ENCODE measurements at places on chromosomes 12 and 14. TPM values are rescaled to one million over a fixed set of nuclear protein-coding genes. Genes with fewer than 3 reads are reported as not detected.

DNA sequence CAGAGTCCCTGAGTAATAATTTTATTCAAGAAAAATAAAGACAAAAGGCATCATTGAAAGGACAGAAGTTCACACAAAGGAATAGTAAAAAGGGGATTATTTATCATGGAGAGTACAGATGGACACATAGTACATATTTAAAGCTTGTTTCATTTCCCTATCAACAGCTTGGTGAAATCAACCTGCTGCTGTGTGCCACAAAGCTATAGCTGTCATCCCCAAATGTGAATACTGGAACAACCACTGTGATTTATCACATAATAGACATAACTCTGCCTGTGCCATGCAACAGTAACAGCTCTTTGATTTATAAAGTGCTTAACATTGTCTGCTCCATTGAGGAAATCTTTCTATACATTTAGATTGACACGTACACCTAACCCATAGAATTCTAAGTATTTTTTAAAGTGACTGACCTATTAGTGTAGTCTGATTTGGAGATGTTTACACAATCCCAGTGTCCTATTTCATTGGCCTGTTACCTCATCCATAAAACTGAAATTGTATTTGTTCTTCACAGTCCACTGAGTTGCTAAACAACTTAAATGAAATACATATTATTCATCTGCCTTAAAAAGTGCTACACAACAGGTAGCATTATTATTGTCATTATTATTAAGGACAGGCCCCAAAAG, 3.3 kb downstream of the NEMF start:
- no peak for DNase-seq

Gene ST8SIA1
- not detected for total RNA-seq

GRCh38 chr12:93657071-93657470, 20.1 kb upstream of the CRADD start:
- no peak for DNase-seq

Gene ANO2
- total RNA-seq = 4.2 TPM

GRCh38 chr14:53473480-53473879, 320.4 kb upstream of the DDHD1 start:
- no peak for DNase-seq

Gene PHC1
- total RNA-seq = 558 TPM

Gene HOXC6
- not detected for total RNA-seq

Gene SLC17A8
- total RNA-seq = not detected

Gene PRB2
- not detected for total RNA-seq

DNA sequence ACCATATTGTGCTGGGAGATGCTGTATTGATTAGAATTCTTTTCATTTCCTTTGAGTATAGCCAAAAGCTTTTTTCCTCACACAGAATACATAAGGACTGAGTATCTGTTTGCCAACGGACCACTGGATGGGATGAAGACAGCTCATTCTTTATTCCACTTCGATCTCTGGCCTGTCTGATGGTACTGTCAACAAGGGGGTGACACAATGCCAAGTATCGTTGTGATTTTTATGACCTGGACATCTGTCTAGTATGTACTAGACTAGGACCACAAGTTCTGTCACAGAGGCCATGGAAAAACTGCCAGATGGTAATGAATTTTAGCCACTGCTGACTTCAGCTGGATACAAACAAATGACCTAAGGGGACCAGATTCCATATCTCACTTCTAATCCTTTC, 502.7 kb downstream of the SOX5 start:
- DNase-seq = no peak

Gene LTB4R
- total RNA-seq = 9.2 TPM

Gene COA8
- 43.2 TPM for total RNA-seq

Gene VASH1
- total RNA-seq = 5.8 TPM

Gene TRPV4
- total RNA-seq = 4.9 TPM

DNA sequence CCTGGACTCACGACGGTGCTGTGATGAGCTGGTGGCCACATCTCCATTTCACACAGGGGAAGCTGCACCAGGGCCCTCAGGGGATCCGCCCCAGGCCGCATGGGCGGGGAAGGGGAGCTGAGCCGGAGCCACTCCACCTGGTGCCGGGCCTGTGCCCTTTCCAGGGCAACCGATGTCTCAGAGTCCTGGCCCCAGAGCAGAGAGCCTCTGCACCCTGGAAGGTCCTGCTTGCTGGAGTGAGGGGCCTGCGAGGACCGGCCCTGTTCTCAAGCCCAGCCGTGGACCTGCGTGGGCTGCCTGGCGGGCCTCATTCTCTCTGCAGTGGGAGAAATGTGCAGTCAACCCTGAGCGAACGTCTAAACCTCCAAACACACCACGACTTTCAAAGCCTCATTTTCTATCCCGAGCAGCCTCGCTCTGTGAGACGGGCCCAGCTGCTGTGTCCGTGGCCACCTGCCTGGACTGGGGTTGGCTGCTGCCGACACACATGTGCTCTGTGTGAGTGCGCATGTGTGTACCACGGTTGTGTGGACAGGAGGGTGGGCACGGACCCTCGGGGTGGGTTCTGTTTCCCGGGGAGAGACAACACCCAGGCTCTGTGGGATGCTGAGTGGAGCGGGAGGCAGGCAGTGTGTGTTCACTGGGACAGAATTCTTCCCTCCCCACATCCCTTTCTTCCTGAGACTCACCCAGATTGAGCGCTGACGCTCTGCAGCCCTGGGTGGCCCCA, 163.5 kb downstream of the KIF26A start:
- no peak for DNase-seq

DNA sequence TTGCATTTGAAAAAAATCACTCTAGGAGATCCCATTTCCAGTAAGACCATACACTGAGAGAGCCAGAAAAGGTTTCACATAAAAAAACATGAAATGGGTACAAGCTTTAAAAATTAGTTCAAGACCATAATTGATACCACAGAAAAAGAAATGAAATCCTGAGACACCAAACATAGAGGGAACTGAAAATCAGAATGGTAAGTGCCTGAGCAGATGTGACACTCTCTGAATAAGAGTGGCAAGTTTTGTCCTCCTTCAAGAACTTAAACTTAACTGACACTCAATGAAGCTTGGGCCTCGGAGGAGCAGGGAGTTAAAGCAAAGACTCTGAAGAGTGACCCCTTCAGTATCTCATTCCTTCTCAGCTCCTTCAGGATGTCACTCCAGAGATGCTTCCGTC, 23.2 kb upstream of the PTGDR start:
- DNase-seq = no peak

DNA sequence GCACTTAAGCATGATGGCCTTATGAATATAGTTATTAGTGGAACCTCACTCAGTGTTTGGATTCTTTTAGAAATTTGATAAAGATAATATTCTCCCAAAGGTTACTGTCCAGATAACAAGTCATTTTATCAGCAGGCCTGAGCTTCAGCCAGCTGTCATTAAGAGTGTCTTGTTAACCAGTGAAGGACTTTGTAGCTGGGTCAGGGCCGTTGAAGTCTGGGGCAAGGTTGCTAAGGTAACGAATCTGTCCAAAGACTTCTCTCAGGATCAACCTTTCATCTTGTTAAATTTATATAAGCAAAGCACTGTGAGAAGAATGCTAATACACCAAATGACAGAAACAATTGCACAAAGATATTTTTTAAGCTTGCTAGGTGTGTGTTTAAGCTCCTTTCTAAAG, 271.3 kb upstream of the TMPO start:
- DNase-seq = no peak

DNA sequence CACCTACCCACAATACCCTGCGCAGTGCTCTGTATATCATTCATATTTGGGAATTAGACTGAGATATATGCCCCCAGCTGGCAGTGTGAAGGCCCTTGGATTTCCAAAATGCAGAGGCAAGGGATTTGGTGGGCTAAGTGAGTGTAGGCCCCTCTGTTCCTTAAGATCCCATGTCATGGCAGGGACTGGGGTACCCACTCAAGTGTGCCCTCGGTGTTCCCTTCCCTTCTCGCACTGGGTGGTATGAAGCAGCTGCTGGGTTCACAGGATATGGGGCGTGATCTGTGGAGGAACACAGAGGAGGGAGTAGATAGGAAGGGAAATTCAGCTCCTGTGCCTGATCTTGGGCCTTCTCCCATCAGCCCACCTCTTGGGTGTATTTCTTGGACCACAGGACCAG, 63.1 kb upstream of the VASH1 start:
- no peak for DNase-seq

GRCh38 chr14:87081004-87081403, 912.0 kb downstream of the GALC start:
- DNase-seq = no peak

Gene FOXN4
- 0.29 TPM for total RNA-seq

- DNase-seq = no peak
Observed at GRCh38 chr12:76065917-76066316, 18.6 kb downstream of the NAP1L1 start.

Gene MSI1
- 93.2 TPM for total RNA-seq

DNA sequence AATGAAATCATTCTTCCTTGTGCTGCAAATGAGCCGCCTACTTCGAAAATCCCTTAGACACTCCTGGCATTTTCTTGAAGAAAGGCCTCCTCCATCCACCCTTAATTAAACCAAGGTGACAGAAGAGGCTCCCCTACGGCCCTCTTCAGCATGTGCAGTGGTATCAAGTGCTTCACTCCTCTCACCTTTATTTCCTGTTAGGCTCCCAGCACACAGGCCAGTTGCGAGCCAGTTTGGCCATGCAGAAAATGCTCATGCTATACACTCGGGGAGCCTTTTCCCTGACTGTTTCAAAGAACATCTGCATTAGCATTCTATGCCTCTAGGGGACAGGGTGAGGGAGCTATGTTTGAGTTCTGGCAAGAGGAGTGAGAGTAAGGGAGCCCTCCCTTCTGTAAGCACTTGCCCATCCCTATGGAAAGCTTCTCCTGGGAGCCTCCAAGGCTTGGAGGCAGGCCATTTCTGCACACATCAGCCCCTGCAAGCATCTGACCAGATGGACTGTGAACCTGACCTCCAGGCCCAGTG, 291.5 kb downstream of the RPS29 start:
- DNase-seq = no peak

DNA sequence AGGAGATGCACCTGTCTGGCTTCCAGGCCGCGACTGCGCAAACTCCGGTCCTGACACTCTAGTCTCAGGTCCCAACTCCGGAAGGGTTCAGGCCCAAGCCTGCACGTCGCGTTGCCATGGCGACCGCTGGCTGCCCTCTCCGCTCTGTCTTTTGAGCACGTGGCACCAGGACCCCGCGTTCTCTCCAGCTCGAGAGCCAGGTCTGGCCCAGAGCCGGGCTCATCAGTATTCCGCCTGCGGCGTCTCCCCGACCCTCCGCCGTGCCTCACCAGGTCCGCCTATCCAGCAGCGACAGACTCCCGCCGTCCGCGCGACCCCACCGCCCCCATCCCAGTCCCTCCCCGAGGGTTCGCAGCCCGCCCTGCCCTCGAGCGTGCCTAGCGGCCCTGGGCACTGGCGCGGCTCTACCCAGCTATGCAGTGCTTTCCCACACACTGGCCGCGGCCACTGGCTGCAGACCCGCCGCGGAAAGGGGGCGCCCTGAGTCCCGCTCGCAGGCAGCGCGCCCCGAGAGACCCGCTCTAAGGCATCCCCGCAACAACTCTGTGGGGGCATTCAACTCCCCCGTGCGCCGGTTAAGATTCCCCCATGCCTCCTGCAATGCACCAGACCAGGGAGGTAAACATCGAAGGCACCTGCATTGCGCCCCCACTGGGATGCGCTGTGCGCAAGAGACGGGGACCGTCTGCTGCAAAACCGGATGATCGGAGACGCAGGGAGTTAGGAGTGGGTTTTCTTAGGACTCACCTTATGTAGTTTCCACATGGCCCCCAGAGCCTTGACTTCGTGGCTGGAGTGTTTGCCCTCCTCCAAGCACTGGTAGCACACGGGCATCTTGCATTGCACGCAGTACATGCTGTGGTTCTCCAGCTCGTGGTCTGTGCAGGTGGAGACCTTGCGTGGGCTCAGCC, 1.3 kb downstream of the TRIM9 start:
- peak; percentile 64 for DNase-seq

- DNase-seq = peak; percentile 90
Observed at GRCh38 chr12:94100990-94101737, 47.2 kb upstream of the PLXNC1 start.

- no peak for DNase-seq
Observed at GRCh38 chr14:71194251-71194650, 287.0 kb downstream of the PCNX1 start.

DNA sequence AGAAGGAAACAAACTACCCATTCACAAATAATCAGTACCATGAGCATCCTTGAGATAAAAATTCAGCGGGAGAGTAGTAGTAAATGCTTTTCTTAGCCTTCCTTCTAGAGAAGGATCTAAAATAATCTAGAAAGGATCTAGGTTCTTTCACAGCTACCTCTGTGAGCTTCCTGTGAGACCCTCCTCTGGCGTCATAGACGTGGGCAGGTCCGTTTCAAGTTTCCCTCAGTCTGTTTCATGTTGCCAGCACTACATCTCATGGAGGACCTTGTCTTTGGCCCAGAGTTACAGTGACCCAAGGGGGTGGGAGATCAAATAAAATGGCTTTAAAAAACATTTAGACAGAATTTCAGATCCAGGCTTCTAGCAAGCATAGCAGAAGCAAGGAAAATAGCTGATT, 13.6 kb downstream of the DAAM1 start:
- no peak for DNase-seq

Gene LTBR
- total RNA-seq = 3.4 TPM

DNA sequence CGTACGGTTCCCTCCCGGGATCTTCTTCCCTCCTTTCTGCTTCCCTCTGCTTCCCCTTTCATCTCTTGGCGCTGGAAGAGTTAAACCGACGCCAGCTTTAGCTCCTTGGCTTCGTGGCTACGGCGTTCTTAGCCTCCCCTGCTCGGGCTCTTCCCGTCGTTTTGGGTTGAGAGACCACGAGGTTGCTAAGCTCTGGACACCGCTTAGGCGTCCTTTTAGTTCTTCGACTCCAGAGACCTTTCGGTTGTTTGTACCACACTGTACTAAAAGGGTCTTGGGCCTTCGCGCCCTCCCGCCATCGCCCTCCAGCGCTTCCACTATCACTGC, 545 bp downstream of the CPSF2 start:
- DNase-seq = no peak

Gene TAC3
- 4.4 TPM for total RNA-seq

Gene KLHL33
- total RNA-seq = 0.04 TPM

DNA sequence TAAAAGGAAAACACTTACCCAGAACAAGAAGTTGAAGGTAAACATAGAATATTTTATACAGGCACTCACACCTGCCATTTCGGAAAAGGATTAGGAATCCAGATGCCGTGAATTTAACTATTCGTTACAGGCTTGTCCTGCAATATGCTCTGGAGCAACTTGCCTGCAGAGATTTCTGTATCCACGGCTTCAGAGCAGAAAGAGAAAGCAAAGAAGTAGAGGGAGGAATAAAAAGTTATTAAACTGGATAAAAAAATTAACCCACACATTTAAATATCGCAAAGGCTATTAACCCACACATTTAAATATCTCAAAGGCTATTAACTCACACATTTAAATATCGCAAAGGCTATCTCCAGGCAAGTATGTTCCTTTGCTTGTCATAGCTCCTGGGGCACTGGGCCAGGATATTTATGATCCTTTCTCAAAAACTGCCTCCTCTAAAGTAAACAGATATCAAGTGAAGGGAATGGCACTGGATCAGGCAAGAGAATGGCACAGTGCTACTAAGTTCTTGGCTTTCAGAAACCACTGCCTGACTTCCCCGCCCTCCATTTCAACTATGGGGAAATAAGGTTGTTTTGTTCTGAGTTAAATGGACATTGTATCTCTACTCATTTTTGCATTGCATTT, at the start of gene TSPAN8:
TSPAN8 (minus strand) TSS at position 399 of the 633 bp plus-strand sequence; CDS start at position 78, 321 bp downstream.
- no peak for DNase-seq

Gene MAGOHB
- 64.5 TPM for total RNA-seq

- peak; percentile 76 for DNase-seq
Observed at GRCh38 chr12:52250048-52250990, 17.3 kb downstream of the KRT7 start.

Measured in H9 (cell line).